ENCODE measurements at places on chromosomes 12 and 14.

DNA sequence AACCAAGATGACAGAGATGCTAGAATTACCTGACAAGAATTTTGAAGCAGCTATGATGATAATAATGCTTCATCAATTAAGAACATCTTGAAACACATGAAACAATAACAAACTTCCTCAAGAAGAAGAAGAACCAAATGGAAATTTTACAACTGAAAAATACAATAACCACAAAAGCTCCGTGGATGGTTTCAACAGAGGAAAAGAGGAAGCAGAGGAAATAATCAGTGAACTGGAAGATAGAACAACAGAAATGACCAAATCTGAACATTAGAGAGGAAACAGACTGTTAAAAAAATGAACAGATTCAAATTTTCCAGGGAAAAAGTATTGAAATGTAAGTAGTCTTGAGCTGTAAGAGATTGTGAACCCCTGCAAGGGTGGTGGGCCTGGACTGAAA lies 62.8 kb upstream of the SLC35F4 start:
- no peak for DNase-seq

DNA sequence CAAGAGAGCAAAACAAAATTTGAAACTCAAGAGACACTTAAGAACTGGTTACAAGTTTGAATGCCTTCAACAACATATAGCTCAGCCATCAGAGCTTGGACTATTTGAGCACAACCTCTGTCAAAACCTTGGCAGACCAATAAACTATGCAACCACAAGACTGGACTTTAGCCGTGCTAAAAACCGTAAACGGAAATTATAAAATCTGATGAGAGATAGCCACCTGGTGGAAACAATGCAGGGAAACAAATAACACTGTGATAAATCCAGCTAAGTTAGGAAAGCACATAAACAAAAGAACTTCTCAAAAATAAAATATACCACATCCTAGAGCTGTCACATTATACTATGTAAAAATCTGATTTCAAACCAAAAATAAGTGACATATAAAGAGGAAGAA lies 1074.2 kb upstream of the NOVA1 start:
- DNase-seq: no peak

DNA sequence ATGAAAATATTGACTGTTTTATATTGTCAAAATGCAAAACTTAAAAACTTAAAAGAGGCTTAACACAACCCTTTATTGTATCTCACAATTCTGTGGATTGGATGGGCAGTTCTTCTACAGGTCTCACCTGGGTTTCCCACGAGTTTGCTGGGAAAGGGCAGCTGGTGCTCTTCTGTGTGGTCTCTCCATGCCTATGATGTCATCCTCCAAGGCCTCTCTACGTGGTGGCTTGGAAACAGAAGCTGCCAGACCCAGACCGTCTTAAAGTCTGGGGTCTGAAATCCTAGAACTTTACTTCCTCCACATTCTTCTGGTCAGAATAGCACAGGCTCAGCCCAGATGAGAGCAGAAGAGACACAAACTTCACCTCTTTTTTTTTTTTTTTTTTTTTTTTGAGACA lies 36.5 kb upstream of the KICS2 start:
- no peak for DNase-seq

GRCh38 chr14:24197056-24197450 lies 1.8 kb upstream of the TM9SF1 start:
- no peak for DNase-seq

DNA sequence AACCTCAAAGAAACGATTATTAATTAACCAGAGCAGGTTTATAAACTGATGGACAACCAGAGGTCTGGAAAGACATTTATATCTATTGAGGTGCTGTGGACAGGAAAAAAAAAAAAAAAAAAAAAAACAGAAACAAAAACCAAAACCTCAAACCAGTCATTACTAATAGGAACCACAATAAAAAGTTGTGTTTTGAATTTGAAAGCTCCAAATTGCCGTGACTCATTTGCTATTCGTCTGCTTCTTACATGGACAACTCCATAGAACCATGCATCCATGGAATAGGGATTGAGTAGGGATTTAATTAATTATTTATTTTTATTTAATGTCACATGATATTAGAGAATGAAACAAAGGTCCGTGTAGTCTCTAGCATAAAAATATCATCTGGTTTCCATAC lies 134.1 kb upstream of the SSTR1 start:
- DNase-seq: no peak
